ENCODE measurements at places on chromosomes 11 and 22.
A peak's percentile ranks its signal among the peaks of the same experiment; 100 is the strongest.

GRCh38 chr22:23192133-23192532 is 11.8 kb downstream of the BCR start:
- DNase-seq: no peak

DNA sequence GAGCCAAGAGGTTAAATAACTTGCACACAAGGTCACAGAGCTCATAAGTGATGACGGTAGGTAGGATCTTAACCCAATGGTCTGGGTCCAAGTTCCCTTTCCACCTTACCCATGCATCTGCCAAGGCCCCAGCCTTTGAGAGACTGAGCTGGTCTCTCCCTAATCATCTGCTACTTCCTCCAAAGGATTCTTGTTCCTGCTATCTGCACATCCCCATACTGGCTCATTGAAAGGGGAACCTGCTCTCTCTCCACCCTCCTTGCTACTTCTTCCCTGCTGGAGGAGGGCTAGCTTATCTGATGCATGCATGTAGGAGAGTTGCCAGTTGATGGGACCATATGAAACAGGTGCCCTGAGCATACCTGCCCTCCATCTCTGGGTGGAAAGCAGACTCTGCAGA is 47.7 kb downstream of the COMMD9 start:
- DNase-seq: no peak

GRCh38 chr11:79471071-79471844 is 30.4 kb upstream of the TENM4 start:
- DNase-seq: no peak

DNA sequence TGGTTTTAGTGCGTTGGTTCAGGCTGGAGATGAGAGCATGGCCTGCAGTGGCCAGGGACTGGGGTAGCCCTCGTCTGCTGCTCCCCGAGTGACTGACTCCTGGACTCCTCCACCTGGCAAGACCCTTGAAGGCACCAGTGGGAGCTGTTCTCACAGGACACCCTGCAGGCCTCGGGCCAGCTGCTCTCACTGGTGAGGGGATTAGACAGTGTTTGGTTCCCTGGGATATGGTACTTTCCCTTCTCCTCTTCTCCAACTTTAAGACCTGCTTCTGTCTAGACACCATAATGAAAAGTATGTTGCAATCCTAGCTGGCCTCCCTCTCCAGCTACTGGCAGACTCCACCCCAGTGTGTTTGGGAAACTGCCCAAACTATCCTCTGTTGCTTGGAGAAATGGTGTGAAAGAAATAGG is 168.8 kb upstream of the CADM1 start:
- DNase-seq: peak; percentile 67

- no peak for DNase-seq
These were observed 17.2 kb downstream of the GRIK4 start for GRCh38 chr11:120528749-120529148.

- no peak for DNase-seq
These were observed 10.3 kb downstream of the PRCP start for GRCh38 chr11:82890002-82890341.

DNA sequence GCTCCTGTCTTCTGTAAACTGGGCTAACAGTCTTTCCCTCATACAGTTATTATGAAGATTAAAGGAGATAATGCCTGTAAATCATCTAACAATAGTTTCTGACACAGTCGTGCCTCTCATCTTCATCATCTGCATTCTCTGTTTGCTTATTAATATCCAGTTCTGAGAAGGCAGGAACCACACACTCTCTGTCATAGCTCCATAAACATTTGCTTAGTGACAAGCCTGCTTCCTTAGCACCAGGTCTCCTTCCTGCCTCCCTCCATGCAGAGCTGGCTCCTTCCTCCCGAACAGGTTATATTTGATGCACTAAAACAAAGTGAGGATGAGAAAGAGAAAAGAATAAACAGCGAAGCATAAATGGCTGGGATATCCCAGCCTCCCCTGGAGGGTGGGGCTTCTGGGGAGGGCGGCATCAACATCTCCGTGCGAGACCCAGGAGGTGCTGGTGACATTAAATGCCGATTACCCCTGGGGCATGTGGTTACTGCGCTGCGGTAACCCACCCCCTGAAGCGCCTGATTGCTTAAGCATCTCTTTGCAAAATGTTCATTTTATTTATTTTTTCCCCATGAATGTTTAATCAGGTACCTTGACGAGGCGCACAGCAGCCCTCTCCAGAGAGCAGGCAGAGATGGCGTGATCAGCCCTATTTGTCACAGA is 404.9 kb downstream of the NXPE2 start:
- DNase-seq: no peak

DNA sequence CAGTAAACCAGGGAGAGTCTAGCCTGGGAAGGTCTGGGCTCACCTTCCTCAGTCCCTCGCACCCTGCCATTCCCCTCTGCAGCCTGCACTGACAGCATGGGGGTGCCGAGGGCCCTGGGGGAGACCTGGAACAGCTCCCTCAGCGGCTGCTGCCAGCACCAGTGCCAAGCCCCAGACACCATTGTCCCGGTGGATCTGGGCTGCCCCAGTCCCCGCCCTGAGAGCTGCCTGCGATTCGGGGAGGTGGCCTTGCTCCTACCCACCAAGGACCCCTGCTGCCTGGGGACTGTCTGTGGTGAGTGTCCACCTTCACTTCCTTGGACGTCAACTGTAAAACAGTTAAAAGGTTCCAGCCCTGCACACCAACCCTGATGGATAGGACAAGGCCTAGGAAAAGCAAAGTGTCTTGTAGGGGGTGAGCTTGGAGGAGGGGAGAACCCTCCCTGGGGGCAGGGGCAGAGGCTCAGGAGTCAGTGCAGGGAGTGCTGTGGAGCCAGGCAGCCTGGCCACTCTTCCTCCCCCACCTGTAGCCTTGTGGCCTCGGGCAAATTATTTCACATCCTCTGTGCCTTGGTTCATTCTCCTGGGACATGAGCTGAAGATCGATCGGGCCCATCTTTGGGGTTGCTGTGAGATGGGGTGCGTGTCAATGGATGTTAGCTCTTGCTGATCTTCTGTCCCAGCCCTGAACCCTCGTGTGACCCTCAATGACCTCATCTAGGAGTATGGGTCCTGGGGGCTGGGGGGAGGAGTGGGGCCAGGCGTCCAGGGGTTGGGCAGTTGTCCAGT is 85.2 kb upstream of the MYOD1 start:
- DNase-seq: no peak

- DNase-seq: no peak
These were observed 703 bp downstream of the ABTB2 start for GRCh38 chr11:34356913-34357700.

DNA sequence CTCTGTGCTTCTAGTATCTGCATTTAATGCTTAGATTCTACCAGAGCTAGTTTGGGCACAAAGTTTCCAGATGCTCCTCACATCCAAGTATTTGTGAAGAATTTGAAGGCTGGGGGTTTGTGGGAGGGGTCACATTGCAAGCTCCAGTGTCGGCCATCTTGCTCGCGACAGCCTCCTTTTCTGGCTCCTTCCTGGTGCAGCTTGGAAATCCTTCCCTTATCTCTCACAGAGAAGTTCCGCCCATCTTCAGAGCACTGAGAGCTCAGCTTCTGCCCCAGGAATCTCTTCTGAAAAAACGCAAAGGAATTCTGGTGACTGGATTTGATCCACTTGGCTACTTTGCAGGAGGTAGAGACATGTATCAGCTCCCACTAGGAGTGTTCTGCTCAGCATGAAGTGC is 497.5 kb downstream of the TBC1D22A start:
- DNase-seq: no peak

- no peak for DNase-seq
These were observed 67.2 kb downstream of the CECR2 start for GRCh38 chr22:17436382-17436980.

GRCh38 chr11:72969894-72970335 is 155.7 kb downstream of the ATG16L2 start:
- peak; percentile 77 for DNase-seq

DNA sequence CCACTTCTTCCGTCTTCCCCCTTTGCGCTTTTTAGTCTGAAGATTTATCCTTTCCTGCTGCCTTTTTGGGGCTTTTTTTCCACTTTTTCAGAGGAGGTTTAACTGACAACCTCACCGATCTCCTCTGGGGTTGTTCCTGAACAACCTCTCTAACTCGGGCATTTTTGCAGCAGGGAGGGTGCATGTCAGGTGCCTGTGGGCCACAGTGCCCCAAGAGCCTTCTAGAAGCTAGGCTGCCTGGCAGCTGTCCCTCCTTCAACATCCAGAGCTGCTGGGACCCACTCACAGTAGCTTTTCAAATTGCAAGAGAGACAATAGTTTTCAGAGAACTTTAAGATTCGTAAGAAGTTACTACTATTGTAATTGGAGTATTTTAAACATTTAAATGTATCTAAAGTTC is 1112.4 kb upstream of the CNTN5 start:
- no peak for DNase-seq

GRCh38 chr11:125953401-125953935 is 7.6 kb downstream of the VSIG10L2 start:
- no peak for DNase-seq

DNA sequence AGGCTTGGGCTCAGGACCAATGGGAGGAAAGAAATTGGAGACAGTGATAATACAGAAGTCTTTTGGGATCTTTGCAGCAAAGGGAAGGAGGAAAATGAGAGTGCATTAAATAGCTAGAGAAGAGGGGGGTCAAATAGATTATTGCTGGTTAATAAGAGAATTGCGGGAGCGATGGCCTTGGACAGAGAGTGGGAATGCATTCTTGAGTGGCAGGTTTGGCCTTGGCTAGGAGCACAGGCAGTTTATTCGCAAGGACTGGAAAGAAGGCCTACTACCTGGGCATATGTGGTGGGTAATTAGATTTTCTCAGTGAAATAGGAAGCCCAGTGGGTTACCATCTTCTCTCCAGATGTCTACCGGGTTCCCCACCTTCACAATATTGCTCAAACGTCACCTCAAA is 3.5 kb upstream of the MEN1 start:
- no peak for DNase-seq

- DNase-seq: peak; percentile 29
These were observed 5.8 kb upstream of the PAMR1 start for GRCh38 chr11:35531246-35531645.

DNA sequence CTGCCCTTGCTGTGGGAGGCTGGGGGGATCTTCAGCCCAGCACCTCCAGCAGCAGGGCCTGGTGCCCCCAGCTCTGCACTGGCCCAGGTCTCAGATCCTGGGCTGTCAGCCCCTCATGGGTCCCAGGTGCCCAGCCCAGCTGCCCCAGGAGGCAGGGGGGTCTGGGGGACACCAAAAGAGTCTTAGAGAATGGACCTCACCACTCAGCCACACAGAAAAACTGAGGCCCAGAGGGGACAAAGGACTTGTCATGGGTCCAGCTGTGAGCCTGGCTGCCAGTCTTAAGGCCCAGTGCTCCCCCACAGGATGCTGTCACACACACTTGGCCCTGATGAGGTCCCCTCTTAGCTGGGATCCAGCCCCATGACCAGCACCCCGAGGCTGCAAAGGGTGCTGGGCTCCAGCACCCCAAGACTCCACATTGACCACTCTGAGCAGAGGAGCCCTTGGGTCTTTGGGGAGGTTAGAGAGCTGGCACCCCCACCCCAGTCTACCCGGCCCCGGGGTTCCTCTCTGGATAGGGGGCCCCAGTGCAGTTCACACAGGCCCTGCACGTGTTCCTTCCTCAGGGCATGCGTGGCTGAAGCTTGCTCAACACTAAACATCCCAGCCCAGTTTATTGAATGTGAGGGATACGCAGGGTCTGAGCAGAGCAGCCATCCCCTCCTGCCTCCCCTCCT is 54.4 kb downstream of the IGLL5 start:
- no peak for DNase-seq

GRCh38 chr11:111344032-111344431 is 35.0 kb downstream of the POU2AF1 start:
- no peak for DNase-seq

DNA sequence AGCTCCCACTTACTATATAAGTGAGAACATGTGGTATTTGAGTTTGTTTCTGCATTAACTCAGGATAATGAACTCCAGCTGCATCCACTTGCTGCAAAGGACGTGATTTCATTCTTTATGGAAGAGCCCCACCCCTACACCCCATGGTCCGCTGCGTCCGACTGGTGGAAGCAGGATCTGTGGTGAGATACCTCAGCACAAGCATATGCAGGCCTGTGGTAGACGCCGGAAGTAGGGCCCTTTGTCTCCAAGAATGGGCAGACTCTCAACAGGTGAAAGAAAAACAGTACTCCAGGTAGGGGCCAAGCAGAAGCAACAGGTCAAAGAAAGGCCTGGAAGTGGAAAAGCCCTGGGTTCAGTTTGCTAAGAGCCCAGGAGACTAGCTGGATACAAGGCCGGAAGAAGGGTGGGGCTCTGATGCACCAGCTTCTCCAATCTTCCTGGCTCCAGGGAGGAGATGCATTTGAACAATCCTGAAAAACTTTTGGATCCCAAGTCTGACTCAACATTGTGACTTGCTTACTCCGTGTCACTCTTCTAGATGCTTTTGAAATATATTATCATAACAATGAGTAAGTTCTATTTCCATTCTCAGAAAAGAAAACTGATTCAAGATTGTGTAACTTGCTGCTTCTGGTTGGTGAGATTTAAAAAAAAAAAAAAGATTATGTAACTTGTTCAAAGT is 30.4 kb downstream of the NEAT1 start:
- DNase-seq: peak; percentile 87

DNA sequence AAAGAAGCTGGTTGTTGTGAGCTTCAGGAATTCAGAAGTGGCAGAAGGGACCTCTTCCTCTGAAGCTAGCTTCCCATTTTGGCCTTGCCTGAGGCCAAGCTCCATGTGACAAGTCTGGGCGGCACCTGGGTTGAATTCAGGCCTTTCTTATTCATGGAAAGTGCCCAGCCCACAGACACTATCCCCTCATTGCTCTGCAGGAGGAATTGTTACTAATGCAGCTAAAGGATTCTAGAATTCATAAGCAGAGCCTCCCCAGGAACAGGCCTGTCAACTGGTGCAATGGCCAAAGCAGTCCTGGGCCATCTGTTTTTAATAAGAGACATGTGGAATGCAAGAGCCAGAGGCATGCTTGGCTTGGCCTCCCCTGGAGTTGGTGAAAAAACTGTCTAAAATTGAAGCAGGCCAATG is 71.4 kb downstream of the SLC1A2 start:
- DNase-seq: peak; percentile 87

- no peak for DNase-seq
These were observed 1.5 kb downstream of the RANGAP1 start for GRCh38 chr22:41284465-41284864.

- DNase-seq: no peak
These were observed 99.4 kb downstream of the MIAT start for GRCh38 chr22:26756675-26757293.

GRCh38 chr11:88603091-88603867 is 265.7 kb upstream of the CTSC start:
- no peak for DNase-seq

GRCh38 chr22:20216863-20217499 is 51.1 kb downstream of the RTN4R start:
- no peak for DNase-seq

- DNase-seq: no peak
These were observed 21.9 kb downstream of the CASP12 start for GRCh38 chr11:104876324-104876723.
